SW 1271 (cell line): ENCODE measurements at places on chromosomes 13 and 19.

DNA sequence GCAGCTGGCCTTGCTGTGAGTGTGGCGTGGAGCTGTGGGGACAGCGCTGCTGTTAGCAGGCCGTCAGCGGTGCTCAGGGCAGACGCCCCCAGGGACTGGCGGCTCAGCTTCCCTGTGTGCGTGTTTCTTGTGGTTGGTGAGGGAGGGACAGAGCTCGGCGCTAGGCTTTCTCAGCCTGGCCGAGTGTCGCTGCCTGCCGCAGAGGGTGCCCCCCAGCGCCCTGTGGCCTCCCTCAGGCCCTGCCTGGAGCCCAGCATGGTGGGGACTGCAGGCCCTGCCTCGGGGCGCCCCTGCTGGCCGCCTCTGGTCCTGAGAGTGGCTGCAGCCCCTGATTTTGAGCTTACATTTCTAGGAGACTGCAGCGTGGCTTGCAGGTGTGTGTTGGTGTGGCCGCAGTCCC is 35.5 kb downstream of the DOT1L start:
- DNase-seq, result no peak

- no peak for DNase-seq
Measured at GRCh38 chr19:30666301-30666803, 294.2 kb downstream of the ZNF536 start.

- DNase-seq, result no peak
Measured at GRCh38 chr19:17610384-17610783, 54.9 kb downstream of the COLGALT1 start.

- DNase-seq, result no peak
Measured at GRCh38 chr13:31920727-31921100, 110.9 kb upstream of the FRY start.

DNA sequence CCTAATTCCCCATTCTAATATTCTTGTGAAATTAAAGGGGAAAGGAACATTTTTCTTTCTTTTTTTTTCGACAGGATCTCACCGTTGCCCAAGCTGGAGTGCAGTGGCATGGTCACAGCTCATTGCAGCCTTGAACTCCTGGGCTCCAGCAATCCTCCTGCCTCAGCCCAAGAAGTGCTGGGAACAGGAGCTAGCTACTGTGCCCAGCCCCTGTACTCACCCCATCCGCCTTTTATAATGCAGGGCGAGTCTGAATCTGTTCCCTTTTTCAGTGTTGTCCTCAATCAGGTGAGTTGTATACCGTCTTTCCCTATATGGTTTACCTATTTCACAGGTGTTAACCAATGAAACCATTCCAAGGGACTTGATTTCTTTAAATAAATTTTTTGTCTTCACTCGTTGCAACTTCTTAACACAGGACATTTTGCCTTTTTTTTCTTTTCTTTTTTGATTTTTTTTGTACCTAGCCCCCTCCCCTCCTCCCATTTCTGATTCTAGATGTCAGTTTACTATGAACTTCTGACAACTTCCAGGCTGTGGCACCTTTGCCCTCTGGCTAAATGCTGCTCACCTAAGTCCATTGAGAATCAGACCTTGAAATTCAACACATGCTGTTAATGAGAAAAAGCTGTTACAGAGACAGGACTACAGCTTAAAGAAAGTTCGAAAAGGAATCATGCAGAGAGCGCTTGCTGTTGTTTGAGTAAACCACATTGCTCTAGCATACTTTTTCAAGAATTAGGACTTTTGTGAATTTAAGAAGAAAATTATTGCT is 562.1 kb upstream of the KLF12 start:
- DNase-seq, result no peak

GRCh38 chr13:75153834-75154233 is 328.1 kb downstream of the TBC1D4 start:
- no peak for DNase-seq

DNA sequence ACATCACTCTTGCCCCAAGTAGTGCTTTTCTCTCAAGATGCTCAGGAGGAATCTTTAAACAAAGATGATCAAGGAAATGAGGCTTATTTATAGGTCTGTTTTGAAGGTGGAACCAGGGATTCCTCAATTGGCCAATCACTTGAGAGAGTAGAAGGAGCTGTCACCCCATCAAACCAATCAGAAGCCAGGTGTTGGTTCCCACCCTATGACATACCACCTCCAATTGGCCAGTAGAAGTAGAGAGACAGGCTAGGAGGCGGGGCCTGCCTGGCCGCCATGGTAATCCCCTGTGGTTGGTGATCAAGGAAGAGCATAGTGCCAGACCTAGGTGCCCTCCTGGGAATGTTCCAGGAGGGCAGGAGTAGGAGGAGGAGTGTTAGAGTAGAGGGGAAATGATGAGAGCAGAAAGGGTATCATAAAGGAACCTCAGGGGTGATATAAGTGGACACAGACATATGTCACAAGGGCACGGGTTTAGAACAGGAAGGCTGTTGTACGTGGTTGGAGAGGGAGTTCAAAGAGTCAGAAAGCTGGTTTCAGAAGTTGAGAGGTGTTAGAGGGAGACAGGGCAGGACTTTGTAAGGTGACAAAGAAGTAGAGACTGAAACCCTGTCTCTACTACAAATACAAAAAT is 10.5 kb downstream of the PMIS2 start:
- DNase-seq, result peak; percentile 11

DNA sequence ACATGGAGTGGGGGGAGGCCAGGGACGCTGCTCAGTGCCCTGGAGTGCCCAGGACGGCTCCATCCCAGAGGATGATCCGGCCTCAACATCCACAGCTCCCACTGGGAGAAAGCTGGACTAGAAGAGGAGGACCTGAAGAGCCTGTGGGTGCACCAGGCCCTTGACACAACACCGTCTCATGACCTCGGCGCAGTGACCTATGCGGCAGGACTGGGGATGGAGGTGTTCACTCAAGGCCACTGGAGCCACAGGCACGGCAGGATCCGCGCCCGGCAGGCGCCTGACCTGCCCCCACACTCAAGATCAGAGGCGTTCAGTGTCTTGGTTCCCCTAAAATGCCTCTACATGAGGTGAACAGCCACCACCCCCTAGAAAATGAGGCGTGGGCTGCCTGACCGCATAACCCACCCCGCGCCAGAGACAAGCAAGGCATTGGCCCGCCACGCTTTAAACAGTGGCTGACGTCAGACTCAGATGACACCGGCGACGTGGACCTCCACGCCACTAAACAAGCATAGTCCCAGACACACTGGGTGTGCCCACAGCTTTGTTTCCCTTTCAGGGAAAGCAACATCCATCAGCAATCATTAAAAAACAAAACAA is 8.0 kb downstream of the SGTA start:
- no peak for DNase-seq
